ENCODE measurements at places on chromosomes 6 and 20.

DNA sequence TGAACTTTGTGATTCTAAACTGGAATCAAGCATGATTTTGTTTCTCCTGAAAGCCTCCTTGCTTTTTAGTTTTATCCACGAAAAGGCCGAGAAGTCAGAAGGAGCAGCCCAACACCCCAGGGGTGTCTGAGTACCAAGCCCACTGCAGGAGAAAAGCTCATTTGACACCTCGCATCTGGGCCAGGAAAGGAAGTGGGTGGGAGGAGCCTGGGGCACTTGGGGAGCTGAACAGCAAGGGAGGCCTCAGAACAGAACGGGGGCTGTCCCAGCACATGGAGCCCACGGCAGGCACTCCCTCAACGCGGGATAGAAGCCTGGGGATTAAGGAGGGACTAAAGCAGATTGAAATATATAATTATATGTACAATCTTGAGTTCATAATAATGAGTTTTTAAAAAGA lies 6.6 kb downstream of the KIF25 start:
- DNase-seq, result no peak

DNA sequence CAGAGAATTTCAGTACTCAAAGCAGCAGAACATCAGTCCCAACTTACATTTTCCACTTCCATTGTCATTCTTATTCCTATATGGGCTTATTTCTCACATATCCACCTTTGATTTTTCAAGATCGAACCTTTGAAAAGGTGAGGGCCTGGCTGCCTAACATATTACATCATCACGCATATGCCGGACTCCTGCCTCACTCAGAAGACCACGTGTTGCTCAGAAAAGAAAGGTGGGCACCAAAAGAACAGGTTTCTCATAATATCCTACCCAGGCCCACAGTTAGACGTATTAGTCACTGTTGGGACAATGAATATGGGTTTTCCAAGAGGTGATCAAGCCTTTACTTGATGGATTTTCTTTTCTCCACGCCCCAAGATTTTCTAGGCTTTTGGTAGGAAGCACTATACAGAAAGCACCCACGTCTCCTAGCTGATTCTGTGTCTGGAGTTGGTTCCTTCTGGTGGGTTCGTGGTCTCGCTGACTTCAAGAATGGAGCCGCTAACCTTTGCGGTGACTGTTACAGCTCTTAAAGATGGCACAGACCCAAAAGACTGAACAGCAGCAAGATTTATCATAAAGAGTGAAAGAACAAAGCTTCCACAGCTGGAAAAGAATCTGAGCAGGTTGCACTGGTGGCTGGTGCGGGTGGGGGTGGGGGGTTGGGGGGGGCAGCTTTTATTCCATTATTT lies 168.9 kb downstream of the ATXN1 start:
- no peak for DNase-seq

- peak; percentile 40 for DNase-seq
Observed at GRCh38 chr6:20879526-20879925, 345.3 kb downstream of the CDKAL1 start.

DNA sequence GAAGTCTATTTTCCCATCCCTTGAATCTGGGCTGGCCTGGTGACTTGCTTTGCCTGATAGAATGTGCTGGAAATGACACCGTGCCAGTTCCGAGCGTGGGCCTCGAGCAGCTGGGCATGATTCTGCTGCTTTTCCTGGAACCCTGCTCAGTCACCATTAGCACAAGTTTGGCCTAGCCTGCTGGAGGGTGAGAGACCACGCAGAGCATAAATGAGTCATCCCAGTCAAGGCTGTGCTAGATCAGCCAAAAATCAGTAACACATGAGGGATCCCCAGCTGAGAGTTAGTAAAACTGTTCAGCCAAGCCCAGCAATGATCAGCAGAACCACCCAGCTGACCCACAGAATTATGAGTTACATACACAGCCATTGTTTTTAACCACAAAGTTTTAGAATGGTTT lies 74.8 kb upstream of the TOP1 start:
- no peak for DNase-seq

DNA sequence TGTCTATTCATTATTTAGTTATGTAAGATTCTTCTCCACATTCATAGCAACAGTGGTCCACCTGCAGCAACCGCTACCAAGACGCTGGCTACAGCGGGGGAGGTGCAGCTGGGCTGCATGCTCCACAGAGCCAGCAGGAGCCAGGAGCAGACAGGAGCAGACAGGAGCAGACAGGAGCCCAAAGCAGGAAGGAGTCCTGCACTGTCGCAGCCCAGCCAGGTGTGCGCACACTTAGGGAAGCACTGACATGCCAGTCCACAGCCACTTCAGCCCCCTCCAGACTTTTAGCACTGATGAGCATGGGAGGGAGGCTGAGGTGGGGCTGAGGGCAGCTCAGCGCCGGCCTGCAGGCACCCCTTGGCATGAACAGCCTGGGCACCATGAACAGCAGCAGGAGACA lies 19.6 kb downstream of the KIF16B start:
- no peak for DNase-seq

GRCh38 chr6:28884423-28885131 lies 39.2 kb downstream of the TRIM27 start:
- DNase-seq, result peak; percentile 45

DNA sequence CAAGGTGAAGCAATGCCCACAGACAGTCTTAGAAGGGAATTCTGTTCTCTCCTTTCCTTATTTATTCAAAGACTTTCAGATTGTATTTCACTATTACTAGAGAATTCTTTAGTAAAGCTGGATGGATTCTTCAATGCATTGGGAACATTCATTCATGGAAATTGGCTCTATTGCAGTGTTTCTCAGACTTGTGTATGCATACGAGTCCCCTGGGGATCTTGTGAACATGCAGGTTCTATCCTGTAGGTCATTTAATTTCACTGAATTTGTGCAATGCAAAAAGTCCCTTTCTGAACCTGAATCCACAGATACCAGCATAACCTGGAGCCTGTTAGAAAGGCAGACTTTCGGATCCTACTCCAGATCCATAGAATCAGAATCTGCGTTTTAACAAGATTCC lies 160.9 kb upstream of the AHI1 start:
- DNase-seq, result no peak

- DNase-seq, result no peak
Observed at GRCh38 chr20:57282670-57283361, 16.4 kb upstream of the BMP7 start.

DNA sequence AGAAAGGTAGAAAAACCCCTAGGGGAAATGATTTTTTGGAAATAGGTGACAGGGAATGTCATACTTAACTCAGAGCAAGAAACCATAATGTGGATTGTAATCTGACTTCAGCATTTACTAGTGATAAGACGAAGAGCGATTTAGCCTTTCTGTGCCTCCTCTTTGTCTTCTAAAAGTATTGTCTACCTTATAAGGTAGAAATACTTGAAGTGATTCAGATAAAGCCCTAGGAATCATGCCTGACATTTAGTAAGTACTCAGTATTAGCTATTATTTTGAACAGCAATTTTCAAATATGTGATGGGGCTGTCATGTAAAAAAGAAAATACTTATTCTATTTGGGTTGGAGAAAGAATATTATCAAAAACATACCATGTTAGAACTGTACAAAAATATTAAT lies 525.9 kb upstream of the EYS start:
- DNase-seq, result no peak

DNA sequence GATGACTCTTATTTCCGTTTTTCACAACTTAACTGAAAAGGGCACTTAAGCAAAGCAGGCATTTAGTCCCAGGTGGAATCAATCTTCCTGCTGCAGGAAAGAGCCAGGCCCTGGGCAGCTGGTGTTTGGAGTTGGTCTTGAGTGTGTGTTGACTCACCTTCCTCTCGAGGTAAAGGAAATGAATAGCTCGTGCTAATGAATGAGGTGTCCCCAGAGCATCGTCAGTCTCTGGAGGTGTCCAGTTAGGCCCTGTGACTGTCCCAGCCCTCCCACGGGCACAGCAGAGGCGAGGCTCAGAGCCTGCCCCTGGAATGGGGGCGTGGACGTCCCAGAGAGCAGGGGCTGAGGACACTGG lies 277.7 kb downstream of the NRN1 start:
- no peak for DNase-seq

DNA sequence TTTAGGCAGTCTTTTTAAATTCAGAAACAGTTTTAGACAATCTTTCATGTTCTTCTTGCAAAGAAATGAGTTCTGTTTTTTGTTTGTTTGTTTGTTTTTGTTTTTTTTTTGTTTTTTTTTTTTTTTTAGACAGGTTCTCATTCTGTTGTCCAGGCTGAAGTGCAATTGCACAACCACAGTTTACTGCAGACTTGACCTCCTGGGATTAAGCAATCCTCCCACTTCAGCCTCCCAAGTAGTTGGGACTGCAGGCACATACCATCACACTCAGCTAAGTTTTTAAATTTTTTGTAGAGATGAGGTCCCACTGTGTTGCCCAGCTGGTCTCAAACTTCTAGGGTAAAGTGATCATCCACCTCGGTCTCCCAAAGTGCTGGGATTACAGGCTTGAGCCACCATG lies 96.2 kb downstream of the OTOR start:
- DNase-seq, result no peak

DNA sequence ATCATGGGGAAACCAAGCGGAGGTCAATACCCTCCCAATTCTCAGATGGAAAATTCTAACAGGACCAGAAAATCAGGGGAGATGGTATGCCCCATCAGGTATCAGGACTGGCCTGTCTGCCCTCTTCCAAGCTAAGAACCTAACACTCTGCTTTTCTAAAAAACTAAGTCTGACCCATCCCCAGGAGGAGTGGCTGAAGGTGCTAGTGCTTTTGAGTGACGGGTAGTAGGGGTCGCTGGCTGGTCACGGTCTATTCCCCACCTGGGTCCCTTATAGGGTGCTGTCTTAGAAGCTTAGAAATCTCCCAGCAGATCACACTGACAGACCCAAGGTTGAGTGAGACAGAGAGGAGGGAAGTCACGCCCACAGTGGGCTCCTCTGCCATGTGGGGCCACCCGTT lies 9.6 kb downstream of the ABHD16A start:
- DNase-seq, result no peak

DNA sequence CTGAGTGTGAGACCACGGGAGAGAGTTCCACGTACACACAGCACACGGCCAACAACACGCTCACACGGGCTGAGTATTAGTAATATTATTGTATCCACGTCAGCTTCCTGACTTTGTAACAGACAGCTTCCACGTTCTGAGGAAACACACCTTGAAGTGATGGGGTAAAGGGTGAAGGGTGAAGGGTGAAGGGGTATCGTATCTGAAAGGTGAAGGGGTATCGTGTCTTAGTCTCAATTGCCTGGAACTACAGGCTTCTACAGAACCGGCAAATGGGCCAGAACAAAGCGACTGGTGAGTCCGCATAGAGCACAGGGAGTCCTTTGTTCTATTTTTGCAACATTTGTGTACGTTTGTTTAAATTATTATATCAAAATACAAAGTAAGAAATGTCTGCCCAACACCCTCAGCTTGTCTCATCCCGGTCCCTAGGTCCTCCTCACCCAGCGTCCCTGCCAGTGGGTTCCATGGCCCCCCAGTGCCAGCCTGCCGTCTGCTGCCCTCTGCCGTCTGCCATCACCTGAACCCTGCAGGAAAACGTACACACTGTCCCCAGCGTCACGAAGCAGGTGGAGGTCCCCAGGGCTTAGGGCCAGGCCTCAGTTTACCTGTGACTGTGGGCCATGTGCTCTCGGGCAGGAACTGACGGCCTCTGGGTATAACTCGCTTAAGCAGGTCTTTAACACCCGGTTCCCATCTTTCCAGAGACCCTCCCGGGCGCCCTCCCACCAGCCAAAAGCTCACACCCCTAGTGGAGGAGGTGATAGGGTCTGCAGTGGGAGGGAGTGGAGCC lies 4.4 kb upstream of the HELZ2 start:
- DNase-seq, result no peak

- no peak for DNase-seq
Observed at GRCh38 chr20:11852189-11852588, 65.5 kb upstream of the BTBD3 start.

- DNase-seq, result peak; percentile 23
Observed at GRCh38 chr6:160102956-160103824, 18.4 kb upstream of the SLC22A1 start.

DNA sequence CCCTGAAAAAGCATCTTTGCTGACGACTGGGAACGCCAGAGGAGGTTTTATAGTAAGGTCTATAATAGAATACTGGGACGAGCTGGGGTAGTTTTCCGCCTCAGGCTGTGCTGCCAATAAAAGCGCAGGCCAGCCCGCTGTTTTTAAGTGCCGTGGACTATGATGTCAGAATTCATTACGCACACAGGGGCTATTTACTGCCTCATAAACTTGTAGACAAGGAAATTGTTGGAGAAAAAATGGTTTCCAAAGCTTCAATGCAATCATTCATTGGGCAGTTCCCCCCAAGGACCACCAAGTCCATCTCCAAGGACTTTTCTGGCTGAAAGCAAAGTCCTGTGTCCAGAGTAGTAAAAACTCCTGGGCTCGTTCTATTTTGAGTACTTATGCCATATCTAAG lies 20.4 kb upstream of the FOXF2 start:
- no peak for DNase-seq

DNA sequence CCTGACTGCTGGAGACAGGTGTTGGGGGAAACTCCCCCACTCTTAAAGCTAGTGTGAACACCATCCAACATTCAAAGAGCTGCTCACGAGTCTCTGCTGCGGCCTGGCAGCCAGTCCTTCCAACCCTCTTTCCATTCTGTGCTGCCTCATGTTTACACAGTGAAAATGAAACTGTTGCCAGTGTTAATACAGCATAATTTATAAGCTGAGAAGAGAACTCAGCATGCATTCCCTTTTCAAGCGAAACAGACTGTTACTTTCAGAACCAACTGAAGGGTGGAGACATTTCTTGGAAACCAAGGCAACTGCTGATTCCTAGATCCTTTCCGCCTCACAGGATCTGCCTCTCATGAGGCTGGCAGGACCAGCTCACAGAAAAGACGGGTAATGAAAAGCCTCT lies 533.8 kb upstream of the ID4 start:
- DNase-seq, result no peak
